ENCODE measurements at places on chromosomes 3 and 15.

- DNase-seq: no peak
Measured at GRCh38 chr3:9151240-9151639, 98.2 kb downstream of the SRGAP3 start.

- no peak for DNase-seq
Measured at GRCh38 chr3:56525291-56525690, 31.7 kb upstream of the CCDC66 start.

DNA sequence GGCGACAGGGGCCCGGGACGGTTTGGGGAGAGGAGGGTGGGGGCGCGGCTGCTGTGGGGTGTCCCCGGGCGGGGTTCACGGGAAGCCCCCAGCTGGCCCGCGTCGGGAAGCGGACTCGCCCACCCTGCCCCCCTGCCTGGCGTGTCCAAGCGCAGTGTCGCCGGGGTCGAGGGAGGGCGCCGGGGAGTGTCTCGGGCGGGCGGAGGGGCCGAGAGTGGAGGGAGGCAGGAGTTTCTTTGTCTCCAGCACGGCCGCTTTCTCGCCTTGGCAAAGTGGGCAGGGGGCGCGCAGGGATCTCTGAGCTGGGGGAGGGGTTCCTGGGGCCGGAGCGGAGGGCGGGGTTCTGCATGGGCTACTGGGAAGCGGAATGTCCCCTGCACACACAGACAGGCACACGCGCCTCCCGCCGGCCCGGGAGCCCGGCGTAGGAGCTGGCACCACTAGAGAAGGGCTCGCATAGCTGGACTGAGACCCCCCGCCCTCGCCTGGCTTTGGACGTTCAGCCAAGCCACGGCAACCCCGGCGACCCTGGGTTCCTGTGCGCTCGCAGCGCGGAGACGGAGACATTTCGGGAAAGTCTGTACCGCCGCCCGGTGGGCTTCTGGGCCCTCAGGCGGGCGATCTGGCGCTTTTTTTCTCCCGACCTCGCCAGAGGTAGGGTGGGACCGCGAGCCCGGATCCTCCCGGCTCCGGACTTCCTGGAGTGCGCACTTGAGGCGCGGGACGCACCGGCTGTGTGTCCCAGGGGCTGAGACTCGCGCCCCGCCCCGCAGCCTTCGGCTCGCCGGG, 822 bp downstream of the ST8SIA2 start:
- no peak for DNase-seq

DNA sequence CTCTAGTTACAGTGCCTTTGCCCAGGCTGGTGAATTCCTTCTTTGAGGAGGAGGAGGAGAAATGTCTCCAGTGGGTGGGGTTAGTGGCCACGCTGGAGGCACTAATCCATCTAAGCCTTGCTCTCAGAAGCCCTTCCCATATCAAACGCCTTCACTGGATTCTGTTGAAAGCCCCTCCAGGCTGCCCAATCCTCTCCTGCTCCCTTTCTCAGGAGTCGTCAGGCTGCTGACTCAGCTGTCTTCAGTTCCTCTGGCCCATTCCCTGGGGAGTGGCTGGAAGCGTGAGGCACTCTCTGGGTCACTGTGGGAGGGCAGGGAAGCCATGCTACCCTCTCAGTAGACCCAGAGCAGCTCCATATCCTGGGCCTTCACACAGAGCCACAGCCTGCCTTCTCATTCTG, 2.7 kb downstream of the AP2M1 start:
- DNase-seq: no peak

- no peak for DNase-seq
Measured at GRCh38 chr15:82018201-82018600, 27.6 kb downstream of the MEX3B start.

Data from activated CD8-positive, alpha-beta memory T cell treated with anti-CD3 and anti-CD28 coated beads, Interleukin-2, amount 50 U/mL, for 4 hours (primary cell).